IMR-90 (cell line): ENCODE measurements at places on chromosomes 6 and 20.

- DNase-seq: no peak
These were observed 99.3 kb upstream of the CITED2 start for GRCh38 chr6:139473731-139474130.

DNA sequence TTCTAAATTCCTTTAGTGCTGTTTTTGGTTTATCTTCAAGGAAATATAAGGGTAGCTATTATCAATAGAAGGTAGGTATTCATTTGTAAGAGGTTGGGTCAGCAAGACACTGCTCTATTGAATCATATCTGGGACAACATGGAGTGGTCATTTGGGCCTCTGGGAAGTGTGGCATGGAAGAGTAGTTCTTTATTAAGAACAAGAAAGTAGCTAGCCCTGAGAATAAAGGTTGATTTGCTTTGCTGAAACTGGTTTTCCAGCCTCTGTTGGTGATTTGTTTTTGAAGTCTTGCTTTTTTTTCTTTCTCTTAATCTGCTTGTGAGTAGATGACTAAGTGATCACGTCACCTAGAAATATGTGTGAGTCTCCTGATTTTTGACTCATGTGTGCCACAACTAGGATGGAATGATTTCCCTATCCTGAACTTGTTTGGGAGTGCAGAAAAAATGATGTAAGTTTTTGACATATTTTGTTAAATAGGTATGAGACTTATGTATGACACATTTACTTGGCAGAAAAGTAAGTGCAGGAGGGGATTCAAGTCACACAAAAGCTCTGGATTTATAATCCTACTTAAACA, 381.8 kb downstream of the CENPW start:
- peak; percentile 95 for DNase-seq

DNA sequence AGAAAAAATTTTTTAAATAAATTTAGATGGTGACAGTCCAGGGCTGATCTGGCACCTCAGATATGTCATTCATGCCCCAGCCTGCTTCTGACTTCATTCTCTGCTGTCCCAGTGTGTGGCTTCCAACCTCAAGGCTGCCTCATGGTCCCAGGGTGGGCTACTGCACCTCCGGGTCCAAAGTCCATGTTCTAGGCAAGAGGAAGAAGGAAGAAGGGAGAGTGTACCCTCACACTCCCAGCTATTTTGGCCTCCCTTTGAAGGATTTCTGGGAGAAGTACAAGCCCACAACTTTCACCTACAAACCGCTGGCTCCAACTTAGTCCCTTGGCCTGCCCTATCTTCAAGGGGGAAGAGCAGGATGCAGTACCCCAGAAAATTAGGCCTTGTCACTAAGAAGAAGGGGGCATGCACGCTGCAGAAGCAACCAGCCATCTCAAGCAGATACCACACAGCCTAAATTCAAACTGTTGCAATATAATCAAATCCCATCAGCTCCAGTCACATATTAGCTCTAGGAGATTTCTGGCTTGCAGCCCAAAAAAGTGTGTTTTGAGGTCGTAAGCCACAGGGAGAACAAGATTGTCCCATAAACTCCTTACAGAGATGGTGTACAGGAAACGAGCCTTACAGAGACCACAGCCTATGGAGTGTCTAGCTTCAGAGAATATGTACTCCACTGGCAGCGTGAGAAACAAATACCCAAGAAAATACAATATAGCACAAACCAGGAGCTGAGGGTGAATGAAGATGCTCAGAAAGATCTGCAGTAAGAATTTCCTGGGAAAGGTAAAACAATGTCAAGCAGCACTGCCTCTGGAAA, 906 bp upstream of the BTN3A2 start:
- no peak for DNase-seq

GRCh38 chr6:21213492-21213891, 380.1 kb upstream of the SOX4 start:
- DNase-seq: no peak

DNA sequence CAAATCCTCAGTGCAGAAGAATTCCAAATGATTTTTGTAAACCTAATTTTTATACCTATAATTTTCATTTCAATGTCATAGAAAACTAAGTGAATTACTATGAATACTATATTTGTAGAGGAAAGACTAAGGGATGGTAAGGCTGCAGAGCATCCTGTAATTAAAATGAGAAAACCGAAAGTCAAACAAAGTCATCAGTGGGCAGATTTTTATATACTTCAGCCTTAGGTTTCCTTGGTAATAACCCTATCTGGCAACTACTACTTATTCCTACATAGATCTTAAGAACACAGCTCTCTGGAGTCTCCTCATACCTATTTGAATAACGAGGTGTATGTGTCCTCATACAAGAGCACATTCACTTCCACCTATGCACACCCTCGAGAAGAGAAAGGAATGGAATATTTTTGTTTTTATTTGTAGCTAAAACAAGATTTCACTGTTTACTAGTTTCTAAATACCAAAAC, 117.9 kb upstream of the SGK1 start:
- no peak for DNase-seq

GRCh38 chr20:7742479-7742878, 197.8 kb downstream of the HAO1 start:
- peak; percentile 64 for DNase-seq

DNA sequence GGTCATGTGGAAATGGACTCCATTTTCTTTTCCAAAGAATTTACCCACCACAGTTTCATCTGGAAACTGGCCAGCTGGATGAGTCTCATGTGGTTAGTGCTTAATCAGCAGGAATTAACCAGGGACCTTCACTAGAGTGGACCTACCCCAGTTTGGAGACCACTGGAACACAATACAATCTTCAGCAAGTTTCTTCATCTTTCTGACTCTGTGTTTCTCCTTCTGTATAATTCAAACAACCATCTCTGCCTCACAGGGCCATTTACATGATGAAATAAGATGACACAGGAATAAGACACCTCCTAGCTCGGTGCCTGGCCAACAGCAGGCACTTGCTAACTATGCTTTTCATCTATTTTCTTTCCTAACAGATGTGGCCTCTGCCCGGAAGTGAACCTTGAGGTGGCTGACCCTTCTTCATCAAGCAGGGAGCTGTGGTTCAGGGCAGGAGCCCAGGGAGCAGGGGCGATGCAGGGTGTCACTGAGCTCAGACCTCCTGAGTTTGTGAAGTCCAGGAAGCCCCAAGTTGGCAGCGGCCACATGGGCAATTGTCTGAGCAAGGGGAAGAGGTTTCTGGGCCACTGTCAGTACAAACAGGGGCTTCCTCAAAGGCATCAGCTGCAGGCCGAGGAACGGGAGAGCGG, 98.8 kb downstream of the SOD2 start:
- peak; percentile 52 for DNase-seq

DNA sequence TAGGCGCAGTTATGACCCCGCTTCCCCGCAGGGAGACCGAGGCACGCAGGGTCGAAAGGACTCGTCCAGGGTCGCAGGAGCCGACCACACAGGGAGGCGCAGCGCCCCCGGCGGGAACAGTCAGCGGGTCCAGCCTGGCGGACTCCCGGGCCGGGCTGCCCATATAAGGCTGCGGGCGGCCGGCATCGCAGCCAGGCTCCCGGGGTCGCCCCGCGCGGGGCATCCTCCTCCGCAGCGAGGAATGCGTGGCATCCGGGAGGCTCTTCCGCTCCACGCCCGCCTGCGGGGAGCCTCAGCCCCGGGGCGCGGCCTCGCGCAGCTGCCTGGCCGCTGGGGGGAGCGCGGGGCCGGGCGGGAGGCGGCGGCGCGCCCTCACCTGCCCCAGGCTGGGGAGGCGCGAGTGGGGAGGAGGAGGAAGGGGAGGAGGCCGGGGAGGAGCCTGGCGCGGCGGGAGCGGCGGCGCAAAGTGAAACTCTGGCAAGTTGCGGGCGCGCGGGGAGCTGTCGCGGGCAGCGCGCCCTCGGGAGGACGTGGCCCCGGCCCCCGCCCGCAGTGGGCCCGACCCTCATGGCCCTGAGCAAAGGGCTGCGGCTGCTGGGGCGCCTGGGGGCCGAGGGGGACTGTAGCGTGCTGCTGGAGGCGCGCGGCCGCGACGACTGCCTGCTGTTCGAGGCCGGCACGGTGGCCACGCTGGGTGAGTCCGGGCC, at the start of gene SYNJ2:
Gene SYNJ2, plus strand, starts transcription at position 469 of the 707 bp plus-strand sequence. Its CDS starts 99 bp downstream, at position 568.
- DNase-seq: peak; percentile 83

- DNase-seq: peak; percentile 33
These were observed 28.4 kb downstream of the SYNDIG1 start for GRCh38 chr20:24497851-24498250.

GRCh38 chr6:132713352-132714134, at the start of gene VNN1:
Gene VNN1, minus strand, starts transcription at chr6:132714055. Its CDS starts 20 bp downstream, at chr6:132714035.
- no peak for DNase-seq

- no peak for DNase-seq
These were observed 24.8 kb downstream of the C6orf62 start for GRCh38 chr6:24694198-24694597.

- no peak for DNase-seq
These were observed 22.0 kb downstream of the GNAS start for GRCh38 chr20:58874469-58874868.
